NCI-H510A (cell line): ENCODE measurements at places on chromosomes 7 and 10.

GRCh38 chr7:151801291-151801690 lies 75.6 kb downstream of the PRKAG2 start:
- no peak for DNase-seq

DNA sequence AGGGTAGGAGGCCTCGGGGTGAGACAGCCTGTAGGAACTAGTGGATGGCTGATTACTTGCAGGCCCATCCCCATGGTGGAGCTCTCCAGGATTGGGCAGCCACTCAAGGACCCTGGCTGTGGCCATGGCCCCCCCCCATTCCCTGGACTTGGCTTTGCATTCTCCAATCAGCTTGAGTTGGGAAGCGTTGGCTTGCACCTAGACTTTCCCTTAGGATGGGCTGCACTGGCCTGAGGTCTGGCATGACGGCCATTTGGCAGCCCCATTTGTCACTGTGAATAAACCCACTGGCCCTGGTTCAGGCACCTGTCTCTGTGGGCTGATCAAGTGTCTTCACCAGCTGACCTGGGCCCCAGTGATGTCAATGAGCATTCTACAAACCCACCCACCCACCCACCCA lies 41.4 kb downstream of the RAMP3 start:
- DNase-seq, result no peak

DNA sequence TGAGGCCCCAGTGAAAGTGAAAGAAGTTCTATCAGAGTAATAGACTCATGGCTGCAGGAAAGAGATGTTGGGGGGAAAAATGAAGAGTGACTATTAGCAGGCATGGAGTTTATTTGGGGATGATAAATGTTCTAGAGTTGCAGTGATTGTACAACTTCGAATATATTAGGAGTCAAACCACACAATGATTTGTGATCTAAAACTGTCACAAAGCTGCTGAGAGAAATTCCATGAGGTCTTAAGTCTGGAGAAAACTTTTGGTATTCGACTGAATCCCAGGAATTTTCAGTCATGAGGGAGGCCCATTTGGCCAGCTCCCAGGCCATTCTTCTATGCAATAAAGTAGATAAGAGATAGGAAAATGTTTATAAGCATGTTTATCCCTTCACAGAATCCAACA lies 55.9 kb upstream of the UNC5B start:
- no peak for DNase-seq

DNA sequence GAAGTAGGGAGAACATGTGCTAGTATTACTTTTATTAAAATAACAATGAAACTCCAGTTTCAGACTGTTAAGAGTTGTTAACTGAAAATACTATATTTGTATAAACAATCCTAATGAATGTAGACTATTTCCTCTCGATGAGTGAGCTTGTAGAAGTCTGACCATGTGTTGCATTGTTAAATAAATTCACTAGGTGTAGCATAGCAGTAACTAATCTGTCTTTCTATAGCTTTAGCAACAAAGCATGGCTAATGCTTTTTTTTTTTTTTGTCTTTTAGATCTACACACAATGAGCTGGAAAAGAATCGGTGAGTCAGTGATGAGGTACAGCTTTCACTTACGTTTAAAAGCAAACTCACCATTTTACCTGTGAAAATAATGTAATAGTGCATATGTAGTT lies 37.1 kb downstream of the MXI1 start:
- no peak for DNase-seq

DNA sequence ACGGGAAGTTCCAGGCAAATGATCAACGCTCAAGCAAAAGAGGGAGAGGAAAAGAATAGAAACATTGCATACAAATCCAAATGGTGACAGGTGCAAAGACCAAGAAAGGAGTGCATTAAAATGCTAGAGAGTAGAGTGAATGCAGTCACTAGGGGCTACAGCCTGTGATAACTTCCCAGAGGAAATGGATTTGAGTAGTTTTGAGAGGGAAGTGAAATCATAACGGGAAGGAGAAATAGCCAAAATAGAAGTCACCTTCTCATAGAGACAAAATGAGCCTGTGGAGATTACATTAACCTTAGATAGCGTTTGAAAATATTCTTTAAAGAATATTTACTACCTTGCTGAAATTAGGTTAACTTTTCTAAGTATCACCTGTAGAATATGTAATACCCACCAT lies 26.5 kb downstream of the NUP42 start:
- no peak for DNase-seq

GRCh38 chr10:121678631-121679174 lies 80.5 kb upstream of the FGFR2 start:
- DNase-seq, result no peak

- peak; percentile 53 for DNase-seq
Measured at GRCh38 chr10:69439813-69440506, 11.3 kb upstream of the TSPAN15 start.

DNA sequence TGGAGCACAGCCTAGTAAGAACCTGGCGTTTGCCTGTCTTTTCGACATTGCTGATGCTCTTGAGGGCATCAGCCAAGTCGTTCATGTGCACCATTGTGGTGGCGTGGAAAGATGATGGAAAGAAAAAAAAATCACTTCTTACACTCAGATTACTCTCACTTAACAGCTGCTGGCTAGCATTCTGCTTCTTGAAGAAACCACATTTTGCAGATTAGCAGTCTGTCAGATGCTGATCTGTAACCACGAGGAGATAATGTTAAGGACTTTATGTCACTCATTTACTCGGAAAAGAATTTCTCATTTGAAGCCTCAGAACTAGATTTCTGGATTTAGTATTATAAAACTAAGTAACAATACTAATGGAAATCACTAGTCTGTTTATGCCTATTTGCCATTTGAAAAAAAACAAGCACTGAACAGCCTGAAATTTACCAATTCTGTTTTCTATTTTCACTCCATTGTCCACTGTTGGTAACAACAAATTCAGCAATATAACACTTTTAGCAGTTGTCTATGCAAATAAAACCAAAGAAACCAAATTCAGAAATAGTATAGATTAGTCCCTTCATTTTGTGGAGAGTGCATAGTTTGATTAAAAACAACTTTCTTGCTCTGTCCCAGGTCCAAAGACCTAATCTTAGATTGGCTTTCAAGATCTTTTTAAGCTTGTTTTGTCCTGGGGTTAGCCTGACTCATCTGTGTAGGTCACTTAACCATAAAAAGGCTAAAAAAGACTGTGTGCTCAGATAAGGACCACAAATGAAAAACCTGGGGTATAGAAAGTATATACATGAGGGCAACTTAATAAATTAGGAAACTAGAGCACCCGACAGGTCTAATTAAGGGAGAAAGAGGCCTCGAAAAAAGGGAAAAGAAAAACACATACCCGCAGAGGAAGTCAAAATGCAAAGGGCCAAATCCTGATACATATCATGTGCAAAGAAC lies 67.5 kb downstream of the NT5C2 start:
- no peak for DNase-seq

DNA sequence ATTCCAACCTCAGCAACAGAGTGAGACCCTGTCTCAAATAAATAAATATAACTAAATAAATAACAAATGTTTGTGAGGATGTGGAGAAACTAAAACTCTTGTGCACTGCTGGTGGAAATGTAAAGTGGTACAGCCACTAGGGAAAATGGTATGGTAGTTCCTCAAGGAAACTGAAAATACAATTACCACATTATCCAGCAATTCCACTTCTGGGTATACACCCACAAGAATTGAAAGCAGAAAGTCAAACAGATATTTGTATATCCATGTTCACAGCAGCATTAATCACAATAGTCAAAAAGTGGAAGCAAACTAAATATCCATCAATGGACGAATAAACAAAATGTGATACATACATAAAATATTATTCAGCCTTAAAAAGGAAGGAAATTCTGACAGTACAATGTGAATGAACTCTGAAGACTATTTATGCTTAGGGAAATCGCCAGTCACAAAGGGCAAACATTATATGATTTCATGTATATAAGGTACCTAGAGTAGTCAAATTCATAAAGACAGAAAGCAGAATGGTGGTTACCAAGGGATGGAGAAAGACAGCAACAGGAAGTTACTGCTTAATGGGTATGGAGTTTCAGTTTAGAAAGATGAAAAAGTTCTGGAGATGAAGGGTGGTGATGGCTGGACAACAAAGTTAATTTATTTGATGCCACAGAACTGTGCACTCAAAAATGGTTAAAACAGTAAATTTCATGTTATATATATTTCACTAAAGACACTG lies 9.8 kb downstream of the ARHGAP12 start:
- no peak for DNase-seq

DNA sequence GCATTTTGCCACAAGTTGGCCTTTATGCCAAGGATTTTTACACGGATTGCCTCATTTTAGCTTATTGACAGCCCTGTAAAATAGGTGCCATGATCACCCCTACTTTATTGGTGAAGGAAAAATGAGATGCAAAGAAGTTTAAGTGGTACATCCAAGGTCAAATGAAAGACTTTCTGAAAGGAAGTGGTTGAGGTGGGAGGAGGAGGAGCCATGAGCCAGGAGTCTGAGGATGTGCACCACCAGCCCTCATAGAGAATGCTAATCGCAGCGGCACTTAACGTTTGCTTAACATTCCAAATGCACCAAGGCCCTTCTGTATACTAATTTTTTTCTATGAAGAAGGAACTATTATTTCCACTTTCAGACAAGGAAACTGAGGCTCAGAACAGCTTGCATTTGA lies 31.0 kb upstream of the LRRC18 start:
- no peak for DNase-seq
